ENCODE measurements at places on chromosomes 2 and 18.

DNA sequence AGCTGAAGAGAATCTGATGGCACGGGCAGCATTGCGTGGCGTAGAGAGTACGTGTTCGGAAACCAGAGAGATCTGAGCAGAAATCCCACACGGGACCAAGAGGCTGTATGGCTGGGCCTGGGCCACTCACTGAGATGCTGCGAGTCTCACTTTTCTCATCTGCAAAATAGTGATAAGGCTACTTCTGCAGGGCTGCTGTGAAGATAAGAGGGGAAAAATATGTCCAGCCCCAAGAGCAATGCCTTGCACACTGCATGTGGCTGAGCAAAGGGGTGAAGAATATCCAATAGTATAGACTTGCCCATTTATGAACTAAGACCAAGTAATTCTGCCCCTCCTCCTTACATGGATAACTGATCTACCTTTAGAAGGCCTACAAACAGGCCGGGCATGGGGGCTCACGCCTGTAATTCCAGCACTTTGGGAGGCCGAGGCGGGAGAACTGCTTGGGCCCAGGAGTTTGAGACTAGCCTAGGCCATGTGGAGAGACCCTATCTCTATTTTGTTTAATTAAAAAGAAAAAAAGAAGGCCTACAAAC, 3.1 kb downstream of the FECH start:
- DNase-seq = no peak

GRCh38 chr2:28431741-28432140, 39.1 kb downstream of the FOSL2 start:
- DNase-seq = no peak

GRCh38 chr2:39938035-39938835, 159.2 kb upstream of the THUMPD2 start:
- DNase-seq = no peak

DNA sequence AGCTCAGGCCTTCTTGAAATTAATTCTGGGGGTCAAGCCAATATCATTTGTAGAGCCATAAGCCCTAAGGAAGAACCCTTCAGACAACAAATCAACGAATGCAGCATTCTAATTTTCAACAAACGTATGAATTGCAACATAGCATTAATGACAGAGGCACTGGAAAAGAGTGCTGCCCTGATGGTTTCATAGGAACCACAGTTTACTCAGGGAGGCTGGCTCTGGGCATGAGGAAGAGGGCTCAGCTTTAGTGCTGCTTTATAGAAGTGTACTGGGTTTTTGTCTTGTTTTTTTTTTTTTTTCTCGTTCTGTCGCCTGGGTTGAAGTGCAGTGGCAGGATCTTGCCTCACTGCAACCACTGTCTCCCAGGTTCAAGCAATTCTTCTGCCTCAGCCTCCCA, 36.1 kb upstream of the CAB39 start:
- DNase-seq = no peak

DNA sequence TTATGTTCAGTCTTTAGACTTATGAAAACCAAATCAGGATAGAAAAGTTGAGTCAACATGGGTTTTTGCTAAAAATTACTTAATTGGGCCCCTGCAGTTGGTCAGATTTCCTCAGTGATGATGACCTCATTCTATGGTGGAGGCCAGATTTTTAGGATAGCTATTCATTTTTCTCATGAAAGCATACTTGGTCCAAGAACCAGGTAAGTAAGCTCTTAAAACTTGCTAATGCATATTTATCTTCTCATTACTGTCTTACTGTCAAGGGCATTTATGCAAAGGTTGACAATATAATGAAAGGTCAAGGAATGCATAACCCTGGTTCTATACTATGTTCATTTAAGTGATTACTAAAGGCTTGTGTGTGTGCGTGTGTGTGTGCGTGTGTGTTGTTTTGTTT, 650.6 kb downstream of the SATB2 start:
- no peak for DNase-seq

GRCh38 chr2:72696559-72696958, 129.3 kb downstream of the EXOC6B start:
- DNase-seq = no peak

DNA sequence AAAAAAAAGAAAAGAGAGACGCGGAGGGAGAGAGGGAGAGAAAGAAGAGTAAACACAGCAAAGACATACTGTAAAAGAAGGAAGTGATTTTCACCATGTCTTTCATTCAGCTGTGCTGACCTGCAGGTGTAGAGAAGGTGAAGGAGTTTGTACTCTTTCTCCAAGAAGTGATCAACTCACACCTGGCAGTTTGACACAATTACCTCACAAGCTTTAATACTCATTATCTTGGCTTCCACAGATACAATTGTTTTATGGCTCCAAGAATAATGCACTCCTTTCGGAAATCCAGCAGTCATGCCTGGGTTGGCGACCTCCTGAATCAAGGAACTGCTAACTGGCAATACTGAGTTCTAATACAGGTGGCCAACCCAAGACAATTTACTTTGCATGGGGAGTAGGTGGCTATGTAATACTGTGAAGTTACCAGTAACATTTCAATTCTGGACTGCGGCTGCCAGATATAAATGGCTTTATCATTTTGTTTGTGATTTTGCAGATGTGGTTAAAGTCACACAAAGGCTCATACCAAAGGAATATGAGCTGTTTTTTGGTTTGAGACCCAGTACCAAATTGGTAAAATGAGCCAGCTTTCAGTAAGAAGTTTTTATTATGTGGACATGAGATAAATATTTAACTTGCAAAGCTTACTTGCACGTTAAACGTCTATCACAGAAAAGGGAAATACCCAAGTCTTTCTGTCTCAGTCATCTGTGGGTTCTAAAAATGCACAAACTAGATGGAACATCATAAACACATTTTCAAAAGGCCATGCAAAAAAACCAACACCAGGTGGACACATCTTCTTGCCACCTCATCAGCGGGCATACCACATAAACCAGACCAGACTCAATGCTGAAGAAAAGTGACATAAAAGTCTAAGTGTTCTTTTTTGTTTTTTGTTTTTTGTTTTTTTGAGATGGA, 69.3 kb downstream of the NCKAP5 start:
- no peak for DNase-seq

- DNase-seq = no peak
Measured at GRCh38 chr2:12754643-12755042, 37.9 kb downstream of the TRIB2 start.

DNA sequence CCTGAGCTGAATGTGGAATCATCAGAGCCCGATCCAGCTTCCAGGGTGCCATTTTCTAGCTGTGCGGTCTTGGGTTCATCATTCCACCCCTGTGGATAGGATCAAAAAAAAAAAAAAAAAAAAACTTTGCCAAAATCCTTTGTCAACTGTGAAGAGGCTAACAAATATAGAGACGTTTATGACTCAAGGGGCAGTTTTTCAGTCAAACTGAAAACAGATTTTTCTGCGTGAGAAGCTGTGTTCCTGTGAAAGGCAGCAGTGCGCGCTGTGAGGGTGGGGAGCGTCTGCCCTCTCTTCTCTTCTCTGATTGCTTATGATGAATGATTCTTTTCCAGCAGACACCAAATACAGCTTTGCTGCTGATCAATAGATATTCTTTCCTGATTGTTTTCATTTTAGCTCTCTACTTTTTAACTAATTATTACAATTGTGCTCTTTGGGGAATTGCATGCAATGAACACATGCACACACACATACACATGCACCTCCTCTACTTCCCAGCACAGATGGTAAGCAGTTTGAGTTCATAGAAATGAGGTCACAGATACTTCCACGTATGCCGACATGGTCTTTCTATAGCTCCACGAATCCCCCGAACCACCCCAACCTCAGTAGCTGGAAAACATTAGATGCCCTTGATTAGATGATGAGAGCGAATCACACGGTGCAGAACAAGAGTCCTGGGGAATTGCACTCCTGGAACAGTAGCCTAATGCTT, 175.4 kb downstream of the NRP2 start:
- DNase-seq = no peak

GRCh38 chr2:111168528-111169239, 48.0 kb downstream of the BCL2L11 start:
- peak; percentile 73 for DNase-seq

DNA sequence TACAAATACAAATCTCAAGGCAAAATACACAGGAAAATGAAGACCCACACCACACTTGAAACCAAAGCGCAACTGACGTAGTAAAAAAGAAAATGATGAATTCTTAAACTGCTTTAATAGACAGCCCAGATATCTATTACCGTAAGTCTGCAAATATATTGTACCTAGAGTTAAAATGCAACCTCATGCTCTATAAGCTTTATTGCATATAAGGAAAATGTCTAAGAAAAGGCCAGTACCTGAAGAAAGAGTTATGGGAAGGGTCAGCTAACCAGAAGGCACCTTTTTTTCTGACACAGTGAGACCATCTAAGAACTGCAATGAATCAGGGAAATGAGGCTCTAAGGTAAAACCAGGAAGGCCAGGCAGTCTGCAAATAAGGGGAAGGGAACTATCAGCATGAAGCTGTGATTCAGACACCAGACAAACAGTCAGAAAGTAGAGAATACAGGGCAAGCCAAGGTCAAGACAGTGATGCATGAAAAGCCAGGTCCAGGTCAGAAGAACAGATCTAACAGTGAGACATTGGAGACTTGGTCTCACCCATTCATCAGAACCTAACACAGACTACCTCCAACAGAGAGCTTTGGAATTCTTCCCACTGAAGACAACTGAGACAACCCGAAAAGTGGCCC, 46.9 kb downstream of the PDE11A start:
- DNase-seq = no peak

- DNase-seq = peak; percentile 15
Measured at GRCh38 chr2:1484131-1484884, 71.0 kb downstream of the TPO start.

DNA sequence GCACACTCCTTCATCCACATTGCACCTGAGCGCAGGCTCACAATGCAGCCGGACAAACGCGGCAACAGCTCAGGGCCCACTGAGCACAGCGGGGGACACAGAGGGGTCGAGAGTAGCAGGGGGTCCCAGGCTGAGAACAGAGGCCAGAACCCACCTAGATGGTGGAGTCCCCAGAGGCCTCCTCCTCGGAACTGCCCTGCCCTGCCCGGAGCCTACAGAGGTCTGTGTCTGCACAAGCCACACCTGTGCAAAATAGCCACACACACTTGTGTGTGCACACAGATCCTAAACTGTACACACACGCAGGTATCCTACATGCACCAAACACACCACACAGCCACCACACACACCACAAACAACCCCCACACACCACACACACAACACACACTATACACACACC, 72.8 kb downstream of the TMEM18 start:
- DNase-seq = no peak

- DNase-seq = no peak
Measured at GRCh38 chr2:133363884-133364283, 204.4 kb downstream of the NCKAP5 start.

DNA sequence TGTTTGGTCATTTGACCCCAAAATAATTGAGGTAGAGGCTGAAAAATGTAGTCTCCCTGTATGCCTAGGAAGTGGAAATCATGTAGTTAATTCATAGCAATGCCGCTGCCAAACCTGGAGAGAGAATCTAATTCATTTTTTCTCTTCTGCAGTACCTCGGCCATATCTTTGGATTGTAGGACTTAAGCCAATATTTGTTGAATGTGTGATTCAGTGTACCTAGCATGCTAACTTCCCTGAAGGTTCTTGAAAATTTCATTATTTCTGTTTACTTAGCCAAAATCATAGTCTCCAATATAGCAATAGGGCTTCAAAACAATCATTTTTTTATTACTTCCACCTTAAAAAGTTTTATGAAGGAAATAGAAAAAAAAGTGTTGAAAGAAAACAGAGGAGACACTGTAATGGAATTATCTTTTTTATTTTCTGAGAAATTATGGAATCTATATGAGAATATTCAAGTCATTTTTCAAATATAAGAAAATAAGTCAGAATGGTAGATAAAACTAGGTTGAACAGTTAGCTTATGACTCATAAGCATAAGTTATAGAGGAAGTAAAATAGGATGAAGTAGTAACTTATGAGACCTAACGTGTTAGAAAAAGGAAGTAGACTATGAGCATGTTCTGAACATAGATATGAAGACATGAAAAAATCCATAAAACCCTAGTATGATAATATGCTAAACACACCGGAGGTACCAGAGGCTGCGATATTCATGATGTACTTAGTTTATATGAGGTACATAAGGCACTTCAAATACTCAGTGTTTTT, 35.2 kb upstream of the CDH19 start:
- no peak for DNase-seq

DNA sequence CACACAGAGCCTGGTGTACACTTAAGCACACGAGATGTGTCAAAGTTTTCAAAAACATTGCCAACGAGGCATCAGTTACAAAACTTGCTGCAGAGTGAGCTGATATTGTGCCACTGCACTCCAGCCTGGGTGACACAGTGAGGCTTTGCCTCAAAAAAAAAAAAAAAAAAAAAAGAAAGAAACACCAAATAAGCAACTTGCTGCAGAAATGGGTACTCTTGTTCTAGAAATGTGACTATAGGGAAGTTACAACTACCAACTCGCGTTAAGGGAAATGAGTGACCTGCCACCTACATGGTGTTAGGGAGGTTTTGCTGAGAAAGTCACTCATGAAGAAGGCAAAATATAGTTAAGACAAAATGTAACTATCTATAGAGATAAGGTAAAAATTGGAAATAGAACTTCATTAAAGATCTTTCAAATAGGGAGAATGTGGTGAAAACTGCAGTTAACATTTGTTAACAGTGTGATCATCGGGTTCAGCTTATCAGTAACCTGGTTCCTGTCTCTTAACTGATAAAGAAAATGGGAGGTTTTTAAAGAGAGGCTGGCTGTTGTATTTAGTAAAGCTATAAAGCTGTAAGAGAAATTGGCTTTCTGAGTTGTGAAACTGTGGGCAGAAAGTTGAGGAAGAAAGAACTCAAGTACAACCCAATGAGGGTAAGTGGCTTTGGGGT, at the start of gene IL1RL1:
TSS of gene IL1RL1 (plus strand) at position 600 of the 677 bp plus-strand sequence. CDS start 26,702 bp downstream, outside the sequence.
- DNase-seq = no peak

DNA sequence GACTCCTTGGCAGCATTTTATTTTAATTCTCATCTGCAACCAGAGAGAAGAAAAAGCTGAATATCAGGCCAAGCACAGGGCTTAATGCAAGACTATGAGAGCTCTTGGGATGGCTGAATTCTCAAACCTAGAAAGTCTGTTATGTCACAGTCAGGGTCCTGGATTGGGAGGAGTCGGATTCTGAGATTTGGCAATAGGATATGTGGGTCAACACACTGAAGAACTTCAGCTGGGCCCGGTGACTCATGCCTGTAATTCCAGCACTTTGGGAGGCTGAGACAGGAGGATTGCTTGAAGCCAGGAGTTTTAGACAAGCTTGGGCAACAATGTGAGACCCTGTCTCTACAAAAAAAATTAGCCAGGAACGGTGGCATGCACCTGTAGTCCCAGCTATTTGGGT, 102.4 kb downstream of the COL3A1 start:
- DNase-seq = no peak

DNA sequence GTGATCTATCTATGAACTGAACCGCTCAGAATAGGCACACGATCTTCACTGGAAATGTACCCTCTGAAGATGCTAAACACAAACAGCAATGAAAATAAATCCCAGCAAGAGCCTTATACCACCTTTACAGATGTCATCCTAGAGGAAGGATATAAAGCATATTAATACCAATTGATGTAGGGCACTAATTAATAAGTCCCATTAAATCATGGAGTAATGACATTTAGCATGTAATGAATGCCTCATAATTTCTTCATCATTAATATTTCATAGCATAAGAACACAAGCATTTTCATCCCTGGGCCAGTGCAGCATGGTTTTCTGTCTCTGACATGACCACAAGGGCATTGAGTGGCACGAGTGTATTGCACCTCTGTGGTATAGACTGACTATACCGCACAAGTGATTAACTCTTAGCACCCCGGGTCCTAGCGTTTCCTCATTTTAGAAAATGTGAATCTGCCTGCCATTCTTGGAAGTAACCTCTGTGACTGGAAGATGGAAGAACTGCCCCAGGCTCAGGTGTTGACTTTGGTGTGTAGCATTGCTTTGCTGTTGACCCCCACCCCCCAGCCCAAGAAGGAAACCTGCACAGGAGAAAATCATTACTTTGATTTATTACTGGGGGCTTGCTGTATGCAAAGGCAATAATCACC, 1.4 kb upstream of the TMEM178A start:
- DNase-seq = no peak
